Thyroid gland (tissue), 4 donors: ENCODE measurements at places on chromosomes 2 and 18. TPM values are rescaled to one million over a fixed set of nuclear protein-coding genes. Genes with fewer than 3 reads are reported as not detected.

The KANSL1L gene
- total RNA-seq, result 114 TPM

DNA sequence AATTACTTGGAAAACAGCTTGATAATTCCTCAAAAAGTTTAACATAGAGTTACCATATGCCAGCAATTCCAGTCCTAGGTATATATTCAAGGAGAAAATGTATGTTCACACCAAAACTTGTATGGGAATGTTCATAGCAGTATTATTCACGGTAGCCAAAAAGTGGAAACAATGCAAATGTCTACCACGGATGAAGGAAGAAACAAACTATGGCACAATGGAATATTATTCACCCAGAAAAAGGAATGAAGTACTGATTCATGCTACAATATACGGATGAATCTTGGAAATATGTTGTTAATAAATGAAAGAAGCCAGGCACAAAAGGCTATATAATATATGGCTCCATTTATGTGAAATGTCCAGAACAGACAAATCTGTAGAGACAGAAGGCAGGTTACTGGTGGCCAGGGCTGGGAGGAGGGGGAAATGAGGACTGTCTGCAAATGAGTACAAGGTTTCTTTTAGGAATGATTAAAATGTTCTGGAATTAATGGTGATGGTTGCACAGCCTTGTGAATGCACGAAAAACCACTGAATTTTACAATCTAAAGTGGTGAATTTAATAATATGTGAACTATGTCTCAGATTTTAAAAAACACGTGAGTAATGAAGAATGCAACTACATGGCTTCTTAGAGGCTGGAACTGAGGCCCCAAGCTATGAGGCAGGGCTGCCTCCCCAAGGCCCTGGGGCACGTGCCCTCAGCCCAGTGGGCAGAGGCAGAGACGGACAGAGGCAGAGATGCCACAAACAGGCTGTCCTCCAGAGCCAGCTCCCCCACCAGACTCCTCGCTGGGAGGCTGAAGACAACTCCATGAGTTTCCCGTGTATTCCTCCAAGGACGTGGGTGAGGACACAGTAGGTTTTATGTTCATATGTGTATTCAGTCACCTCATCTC is 5.0 kb downstream of the LIMS2 start:
- DNase-seq, result no peak

GRCh38 chr18:58051765-58052460 is 7.9 kb downstream of the NEDD4L start:
- DNase-seq, result no peak

The MYO5B gene
- total RNA-seq, result 102 TPM

The BCL2 gene
- total RNA-seq, result 108 TPM

DNA sequence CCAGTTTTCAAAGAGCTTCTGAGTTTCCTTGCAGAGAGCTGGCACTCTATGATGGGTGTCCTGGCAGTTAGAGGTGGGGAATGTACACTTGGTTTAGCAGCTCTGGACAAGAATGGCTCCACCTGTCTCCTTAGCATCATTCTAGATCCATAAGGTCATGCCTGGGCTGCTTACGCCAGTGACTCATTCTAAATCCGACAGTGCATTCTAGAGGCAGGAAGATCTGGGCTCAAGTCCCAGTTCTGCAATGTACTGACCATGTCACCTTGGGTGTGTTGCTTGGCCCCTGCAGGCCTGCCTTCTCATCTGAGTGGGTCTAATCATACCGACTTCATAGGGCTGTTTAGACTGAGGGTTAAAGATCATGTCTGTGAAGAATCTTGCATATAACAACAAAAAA is 46.5 kb downstream of the PTGR3 start:
- no peak for DNase-seq

DNA sequence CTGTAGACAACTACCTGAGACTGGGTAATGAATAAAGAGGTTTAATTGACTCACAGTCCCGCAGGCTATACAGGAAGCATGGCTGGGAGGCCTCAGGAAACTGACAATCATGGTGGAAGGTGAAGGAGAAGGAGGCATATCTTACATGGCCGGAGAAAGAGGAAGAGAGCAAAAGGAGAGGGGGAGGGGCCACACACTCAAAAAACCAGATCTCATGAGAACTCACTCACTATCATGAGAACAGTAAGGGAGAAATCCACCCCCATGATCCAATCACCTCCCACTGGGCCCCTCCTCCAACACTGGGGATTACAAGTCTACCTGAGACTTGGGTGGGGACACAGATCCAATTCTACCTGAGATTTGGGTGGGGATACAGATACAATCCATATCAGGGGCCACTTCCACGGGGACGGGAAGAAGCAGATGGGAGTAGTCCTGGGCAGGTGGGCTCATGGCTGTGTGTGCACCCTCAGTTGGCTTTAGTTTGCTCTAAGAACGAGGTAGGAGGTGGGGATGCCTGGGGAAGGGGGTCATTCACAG is 9.9 kb downstream of the MAB21L4 start:
- DNase-seq, result no peak

The STPG4 gene
- total RNA-seq, result 1.1 TPM

The MDH1B gene
- 14.7 TPM for total RNA-seq

- no peak for DNase-seq
These were observed 3.2 kb upstream of the RAB17 start for GRCh38 chr2:237593596-237594320.

GRCh38 chr2:75707901-75708300 is 2.8 kb downstream of the GCFC2 start:
- no peak for DNase-seq

- peak; percentile 34 for DNase-seq
These were observed 82.5 kb downstream of the LIMS1 start for GRCh38 chr2:108616751-108617161.

The PIEZO2 gene
- 6.4 TPM for total RNA-seq

GRCh38 chr18:41842886-41843285 is 112.1 kb upstream of the PIK3C3 start:
- DNase-seq, result no peak

DNA sequence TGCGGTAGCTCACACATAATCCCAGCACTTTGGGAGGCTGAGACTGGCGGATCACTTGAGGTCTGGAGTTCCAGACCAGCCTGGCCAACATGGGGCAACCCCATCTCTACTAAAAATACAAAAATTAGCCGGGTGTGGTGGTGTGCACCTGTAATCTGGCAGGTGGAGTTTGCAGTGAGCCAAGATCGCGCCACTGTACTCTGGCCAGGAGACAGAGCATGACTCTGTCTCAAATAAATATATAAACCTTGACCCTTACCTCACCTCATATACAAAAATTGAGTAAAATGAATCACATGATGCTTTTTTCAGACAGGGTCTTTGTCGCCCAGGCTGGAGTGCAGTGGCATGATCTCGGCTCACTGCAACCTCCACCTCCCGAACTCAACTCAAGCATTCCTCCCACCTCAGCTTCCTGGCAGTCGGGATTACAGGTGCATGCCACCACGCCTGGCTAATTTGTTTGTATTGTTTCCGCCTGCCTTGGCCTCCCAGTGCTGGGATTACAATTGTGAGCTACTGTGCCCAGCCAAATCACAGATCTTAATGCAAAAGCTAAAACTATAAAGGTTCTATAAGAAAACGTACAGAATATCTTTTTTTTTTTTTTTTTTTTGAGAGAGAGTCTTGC is 25.3 kb downstream of the XPO1 start:
- peak; percentile 46 for DNase-seq

The PCARE gene
- 0.11 TPM for total RNA-seq

DNA sequence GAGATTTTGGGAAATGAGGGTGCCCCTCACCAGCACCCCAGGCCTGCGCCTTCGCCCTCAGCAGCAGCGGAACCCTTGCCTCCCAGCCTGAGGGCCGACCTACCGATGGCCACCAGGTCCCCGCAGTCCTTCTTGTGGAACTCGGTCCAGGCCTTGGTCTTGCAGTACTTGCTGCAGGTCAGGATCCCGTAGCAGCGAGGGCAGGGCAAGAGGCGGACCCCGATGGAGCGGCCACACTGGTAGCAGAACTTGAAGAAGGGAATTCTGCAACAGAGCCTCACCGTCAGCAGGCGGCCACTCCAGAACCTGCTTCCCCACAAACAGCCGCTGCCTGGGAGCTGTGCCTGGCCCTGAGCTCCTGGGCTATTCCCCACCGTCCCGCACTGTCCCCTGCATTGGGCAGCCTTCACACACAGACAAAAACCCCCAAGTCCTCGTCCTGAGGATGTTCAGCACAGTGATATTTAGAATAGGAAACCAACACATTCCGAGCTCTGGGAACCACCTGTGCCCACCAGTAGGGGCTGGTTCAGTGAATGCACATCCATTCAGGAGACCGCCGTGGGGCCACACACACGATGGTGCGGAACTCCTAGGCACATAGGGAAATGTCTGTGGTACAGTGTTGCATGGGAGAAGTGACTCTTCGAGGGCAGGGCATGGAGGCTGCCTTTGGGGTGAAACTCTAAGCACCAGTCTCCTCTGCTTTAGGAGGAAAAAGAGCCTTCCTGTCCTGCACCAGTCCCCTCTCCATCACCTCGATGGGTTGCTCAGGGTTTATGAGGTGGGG is 45.6 kb downstream of the GPC1 start:
- no peak for DNase-seq

The TMEM200C gene
- 0.08 TPM for total RNA-seq
